ENCODE measurements at places on chromosomes 16 and 17.

DNA sequence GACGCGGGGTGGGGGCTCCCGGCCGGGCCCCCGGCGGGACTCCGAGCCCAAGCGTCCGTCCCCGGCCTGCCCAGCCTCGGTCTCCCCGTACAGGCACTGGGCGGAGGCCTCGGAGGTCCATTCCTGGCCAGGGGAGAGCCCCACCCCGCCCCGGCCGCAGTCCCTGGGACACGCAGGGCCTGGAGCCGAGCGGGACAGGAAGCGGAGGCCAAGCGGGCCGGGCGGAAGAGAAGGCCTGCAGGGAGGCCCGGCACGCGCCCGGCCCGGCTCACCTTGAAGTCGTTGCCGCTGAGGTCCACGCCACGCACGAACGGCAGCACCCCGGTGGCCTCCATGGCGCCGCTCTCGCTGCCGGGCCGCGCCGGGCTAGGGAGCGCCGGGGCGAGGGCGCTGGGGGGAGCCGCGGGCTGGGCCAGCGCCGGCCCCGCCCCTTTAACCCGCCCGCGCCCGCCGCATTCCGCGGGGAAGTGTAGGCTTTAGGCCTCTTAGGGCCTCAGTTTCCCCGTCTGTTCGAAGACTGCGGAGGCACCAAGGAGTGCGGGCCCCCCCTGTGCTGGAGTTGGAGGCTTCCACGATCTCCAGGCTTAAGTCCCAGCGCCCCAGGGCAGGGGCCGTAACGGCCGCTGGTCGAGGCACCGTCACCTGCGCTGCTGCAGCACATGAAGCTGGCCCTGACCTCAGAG is at the start of gene FLII:
TSS of gene FLII (minus strand) at position 383 of the 683 bp plus-strand sequence. CDS start at position 335, 48 bp downstream.
- peak; percentile 63 for DNase-seq

DNA sequence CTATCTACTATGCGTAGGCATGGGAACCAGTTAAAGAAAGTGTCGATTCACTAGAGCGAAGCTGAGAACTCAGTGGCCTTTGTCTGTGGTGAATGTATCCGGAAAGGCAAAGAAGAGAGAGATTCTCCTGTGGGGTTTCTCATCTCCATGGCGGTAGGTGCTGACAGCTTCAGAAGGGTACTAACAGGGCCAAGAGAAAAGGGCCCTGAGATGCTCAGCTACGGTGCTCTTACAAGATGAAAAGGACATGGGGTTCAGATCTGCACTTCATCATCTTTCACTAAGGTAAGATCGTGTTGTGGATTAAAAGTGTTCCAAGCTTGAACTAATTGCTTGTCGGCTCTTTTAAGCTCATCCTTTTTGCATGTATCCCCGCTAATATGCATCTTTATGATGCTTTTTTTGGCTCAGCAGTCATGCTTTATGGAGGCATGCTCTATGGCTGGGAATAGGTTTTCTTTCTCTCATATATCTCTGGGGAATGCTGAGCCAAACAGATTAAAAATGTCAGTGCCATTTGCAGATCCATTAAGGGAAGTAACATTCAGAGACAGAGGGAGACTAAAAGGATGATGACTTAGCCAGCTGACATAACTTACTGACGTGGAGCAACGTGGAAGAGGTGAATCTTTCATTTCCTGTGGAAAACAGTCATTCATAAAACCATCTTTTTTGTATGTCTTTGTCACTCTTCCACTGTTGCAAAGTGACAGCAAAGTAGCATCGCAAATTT is 29.9 kb downstream of the KCNJ16 start:
- DNase-seq, result no peak

- DNase-seq, result no peak
Measured at GRCh38 chr16:951660-952301, 19.0 kb downstream of the LMF1 start.

GRCh38 chr16:87765473-87765775 is 362 bp downstream of the KLHDC4 start:
- no peak for DNase-seq

DNA sequence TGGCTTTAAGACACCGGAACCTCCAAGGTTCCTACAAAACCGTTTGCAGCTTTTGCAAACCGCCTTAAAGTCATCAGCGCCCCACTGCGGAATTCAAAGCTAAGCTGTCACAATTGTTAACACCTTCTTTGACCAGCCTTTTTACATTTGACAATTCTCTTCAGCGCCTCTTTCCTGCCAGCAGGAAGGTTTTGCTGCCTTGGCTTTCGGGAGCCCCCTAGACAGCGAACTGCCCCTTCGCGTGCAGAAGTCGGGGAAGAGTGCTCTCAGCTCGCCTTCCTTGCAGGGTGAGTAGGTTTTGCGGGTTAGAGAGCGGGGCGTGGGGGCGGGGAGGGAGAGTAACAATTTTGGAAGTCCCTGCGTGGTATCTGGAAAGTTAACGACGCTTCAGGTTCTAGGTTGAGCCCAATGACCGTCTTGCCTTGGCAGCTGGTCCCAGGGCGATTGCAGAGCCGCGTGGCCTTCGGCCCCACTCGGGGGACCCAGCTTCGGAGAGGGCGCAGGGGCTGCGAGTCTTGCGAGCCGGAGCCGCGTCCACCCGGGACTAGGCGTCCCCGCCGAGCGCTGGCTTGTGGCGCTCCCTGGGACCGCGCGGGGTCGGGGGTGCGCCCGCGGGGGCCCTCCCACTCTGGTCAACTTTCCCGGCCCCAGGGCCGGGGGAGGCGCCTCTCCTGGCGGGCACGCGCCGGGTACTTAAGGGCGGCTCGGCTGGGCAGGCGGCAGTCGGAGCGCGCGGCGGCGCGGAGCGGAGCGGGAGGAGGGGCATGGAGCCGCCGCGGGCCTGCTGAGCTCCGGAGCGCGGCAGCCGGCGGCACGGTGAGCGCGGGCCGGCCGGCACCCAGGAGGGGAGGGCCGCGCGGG is at the start of gene HAS3:
TSS of gene HAS3 (plus strand) at position 153 of the 861 bp plus-strand sequence. CDS start 3,743 bp downstream, outside the sequence.
- DNase-seq, result peak; percentile 70

- DNase-seq, result no peak
Measured at GRCh38 chr17:59601130-59601529, 18.6 kb upstream of the CLTC start.

GRCh38 chr17:1474402-1475189 is 17.9 kb downstream of the MYO1C start:
- no peak for DNase-seq

GRCh38 chr16:3578610-3579551 is 1.7 kb upstream of the NLRC3 start:
- DNase-seq, result peak; percentile 27

DNA sequence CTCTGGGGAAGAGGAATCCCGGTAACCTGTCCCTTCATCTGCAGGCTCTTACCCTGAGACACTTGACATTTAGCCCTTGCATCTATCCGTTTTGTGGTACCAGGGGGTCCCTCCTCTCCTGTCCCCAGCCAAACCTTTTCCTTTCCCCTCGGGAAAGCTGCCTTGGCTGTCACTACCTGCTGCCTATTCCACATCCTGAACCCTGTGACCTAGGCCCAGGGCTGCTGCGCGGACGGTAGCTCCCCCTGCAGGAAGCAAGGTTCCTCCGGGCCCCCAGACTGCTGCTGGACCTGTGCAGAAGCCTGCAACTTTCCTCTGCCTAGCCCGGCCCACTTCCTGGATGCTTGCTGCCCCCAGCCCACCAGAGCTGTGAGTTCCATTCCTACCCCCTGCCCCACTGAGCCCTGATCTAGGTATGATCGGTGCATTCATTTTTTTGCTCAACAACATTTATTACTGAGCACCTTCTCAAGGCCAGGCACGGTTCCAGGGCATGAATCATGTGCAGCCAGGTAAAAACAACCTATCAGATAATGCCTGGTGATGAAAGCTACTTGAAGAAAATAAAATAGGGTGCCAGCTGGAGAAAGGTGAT is 10.5 kb upstream of the ALDOA start:
- no peak for DNase-seq

DNA sequence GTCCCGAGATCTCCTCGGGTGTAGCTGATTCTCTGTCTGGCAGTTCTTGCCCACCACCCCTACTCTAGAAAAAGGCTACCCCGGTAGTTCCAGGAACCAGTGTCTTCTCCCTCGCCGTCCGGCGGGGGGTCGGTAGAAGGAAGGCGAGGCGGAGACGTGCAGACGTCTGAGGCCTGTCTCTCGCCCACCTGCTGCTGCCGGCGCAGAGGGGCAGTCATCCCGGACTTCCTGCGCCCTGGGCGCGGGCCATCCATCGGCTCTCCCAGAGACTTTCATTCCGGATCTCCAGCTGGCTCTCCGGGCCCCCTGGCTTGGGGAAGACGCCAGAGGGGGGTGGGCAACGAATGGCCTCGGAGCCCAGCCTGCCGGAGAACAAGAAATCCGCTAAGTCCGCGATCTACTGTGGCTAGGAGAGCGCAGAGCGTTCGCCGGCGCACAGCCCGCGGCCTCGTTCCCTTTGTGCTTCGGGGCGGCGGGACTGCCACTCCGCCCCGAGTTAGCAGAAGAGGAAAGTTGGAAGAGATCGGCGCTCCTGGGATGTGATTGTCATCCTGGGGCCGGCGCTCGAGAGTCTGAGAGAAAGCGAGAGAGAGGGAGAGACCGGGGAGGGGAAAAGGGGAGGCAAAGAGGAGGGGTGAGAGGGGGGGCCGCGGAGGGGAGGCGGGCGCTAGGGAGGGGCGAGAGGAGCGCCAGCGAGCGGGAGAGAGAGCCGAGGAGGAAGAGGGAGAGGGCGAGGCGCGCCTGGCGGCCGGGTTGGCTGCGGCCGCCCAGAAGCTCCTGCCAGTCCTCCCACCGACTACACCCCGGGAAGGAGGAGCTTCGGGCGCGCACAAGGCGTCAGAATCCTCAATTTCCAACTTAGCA is at the start of gene IRX5:
TSS of gene IRX5 (plus strand) at position 861 of the 864 bp plus-strand sequence. CDS start 334 bp downstream, outside the sequence.
- DNase-seq, result peak; percentile 91

DNA sequence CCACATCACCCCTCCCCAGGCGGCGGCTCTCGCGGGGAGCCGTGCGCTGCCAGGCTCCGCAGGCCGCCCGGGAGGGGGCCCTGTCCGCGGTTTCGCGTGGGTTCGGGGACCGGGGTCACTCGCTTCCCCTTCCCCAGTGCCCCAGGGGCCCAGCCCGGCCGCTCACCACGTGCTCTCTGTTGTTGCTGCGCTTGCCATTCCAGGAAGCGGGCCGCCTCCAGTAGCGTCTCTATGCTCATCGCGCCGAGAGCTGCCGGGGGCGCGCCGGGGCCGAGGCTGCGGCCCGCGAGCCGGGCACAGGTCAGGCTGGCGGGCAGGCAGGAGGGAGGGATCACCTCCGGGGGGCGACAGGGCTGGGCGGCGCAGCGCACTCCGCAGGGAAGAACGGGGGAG is 390 bp downstream of the MNT start:
- peak; percentile 72 for DNase-seq

- DNase-seq, result peak; percentile 68
Measured at GRCh38 chr17:64306850-64307463, 43.9 kb upstream of the TEX2 start.

DNA sequence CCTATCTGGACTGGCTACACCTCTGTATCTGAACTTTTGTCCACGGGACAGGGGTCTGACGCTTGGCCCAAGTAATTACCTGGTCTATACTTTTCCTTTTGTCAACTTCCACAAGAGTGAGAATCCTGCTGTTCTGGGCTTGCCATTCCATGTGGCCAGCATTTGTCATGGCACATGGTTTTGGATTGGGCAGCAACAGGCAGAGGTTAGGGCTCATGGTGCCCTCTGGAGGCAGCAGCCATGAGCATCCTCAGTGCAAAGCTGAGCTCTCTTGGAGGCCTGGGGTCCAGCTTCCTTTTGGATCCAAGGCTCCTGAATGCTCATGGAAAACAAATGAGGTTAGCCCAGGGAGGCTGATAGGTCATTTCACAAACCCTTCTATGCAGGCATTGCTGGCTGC is 7.5 kb upstream of the EDC4 start:
- DNase-seq, result no peak

DNA sequence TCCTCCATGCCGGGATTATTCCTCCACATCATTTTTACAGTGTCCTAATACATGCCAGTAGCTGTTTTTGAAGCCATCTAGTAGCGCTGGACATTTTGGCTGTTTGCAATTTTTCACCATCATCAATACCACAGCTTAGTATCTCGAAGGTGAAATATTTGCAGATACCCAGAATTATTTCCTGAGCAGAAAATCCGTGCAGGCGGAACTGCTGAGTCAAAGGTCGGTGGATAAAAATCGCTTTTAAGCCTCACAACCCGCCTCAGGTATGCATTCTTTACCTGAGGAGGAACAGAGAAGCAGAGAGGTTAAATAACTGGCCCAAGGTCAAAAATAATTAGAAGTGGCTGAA is 584 bp upstream of the TNRC6A start:
- DNase-seq, result no peak

DNA sequence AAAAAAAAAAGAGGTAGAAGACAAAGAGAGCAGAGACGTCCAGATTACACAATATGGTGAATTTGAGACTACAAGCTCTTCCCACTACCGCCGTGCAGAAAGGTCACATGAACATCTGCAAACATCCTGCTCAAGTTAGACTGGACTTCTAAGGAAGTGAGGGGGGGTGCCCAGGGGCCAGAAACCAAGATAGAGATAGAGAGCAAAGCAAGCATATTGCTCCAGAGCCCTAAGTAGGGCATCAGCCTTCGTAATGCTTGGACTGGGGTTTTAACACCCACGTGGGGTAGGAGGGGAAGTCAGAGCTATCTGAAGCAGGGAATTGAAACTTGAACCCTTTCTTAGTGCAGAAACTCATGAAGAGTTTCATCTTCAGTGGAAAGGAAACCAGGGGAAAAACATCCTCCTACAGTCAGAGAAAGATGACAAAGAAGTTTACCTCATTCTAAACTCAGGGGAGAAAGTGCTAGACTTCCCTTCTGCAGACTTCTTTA is 8.7 kb downstream of the CLEC19A start:
- no peak for DNase-seq

DNA sequence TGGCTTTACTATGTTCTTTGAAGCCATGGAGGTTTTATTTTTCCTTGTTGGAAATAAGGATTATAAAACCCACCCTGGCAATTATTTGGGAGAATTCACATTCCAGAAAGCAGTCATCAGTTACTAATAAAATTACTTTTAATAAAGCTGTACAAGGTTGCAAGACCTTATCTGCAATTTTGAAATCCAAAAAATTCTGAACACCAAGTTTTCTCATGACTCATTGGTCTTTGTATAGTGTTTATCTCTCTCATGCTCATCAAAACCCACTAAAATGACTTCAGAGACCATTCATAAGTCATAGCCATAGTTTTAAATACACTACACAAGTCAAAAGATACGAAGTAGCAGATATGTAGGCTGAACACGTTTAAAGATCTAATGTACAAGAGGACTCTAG is 6.0 kb upstream of the KRT38 start:
- no peak for DNase-seq

- DNase-seq, result no peak
Measured at GRCh38 chr17:78170692-78171590, 2.6 kb downstream of the SYNGR2 start.

DNA sequence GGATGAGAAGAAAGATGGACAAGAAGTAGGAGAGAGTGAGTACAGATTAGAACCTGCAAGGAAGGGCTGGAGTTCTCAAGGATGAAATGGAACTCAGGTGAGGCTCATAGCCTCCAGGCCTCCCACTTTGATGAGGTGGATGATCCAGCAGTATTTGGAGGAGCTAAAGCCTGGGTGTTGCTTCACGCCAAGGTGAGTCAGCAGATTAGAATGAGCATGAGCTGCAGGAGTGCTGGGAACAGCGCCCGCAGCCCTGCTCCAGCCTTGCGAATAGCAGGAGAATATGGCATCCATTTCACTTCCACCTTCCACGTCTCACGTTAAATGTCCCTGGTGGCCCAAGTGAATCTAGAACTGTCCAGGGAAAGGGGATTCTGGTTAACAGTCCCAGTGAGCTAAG is 94.4 kb upstream of the CPHXL start:
- DNase-seq, result no peak

GRCh38 chr17:19461681-19462080 is 50.6 kb downstream of the RNF112 start:
- no peak for DNase-seq

GRCh38 chr16:55391760-55392375 is 67.9 kb downstream of the IRX6 start:
- no peak for DNase-seq

GRCh38 chr16:50739031-50739430 is 2.9 kb upstream of the CYLD start:
- DNase-seq, result no peak

- no peak for DNase-seq
Measured at GRCh38 chr16:27824006-27824405, 239.5 kb downstream of the GSG1L start.

All from neuronal stem cell (in vitro differentiated cells).